ENCODE measurements at places on chromosomes 7 and 10.

- no peak for DNase-seq
These were observed 31.5 kb downstream of the KCNH2 start for GRCh38 chr7:150946421-150947240.

DNA sequence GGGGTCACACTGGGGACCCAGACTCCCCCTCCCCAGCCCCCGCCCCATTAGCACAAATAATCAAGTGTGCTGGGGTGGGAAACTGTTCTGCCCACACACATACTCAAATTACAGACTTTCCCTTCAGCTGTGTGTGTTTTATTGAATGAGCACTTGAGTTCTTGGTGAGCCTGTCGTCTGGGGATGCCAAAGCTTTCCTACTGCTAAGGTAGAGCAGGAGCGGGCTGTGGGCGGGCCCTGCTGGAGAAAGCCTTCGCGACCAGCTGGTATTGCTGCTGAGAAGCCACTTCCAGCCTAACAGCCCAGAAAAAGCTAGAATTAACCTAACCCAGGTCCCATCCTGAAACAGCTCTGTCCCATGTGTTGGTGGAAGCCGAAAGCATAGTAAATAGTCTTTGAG, 87.0 kb upstream of the KMT2E start:
- DNase-seq, result no peak

DNA sequence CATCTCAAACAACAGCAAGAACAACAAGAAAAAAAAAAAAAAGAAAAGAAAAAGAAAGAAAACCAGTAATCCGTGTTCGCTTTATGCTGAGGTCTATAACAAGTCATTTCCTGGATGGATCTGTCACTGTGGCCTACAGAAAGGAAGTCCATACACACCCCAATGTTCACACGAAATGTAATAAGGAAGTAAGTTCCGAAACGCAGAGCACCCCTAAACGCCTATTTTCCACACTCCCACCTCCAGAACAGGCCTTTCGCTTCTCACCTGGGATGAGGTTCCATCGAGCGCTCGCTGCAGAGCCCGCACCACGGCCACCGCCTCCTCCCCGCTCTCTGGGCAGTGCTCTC, 735 bp downstream of the ZNF394 start:
- DNase-seq, result peak; percentile 84

- no peak for DNase-seq
These were observed 94.2 kb downstream of the ARL5B start for GRCh38 chr10:18753312-18753895.

DNA sequence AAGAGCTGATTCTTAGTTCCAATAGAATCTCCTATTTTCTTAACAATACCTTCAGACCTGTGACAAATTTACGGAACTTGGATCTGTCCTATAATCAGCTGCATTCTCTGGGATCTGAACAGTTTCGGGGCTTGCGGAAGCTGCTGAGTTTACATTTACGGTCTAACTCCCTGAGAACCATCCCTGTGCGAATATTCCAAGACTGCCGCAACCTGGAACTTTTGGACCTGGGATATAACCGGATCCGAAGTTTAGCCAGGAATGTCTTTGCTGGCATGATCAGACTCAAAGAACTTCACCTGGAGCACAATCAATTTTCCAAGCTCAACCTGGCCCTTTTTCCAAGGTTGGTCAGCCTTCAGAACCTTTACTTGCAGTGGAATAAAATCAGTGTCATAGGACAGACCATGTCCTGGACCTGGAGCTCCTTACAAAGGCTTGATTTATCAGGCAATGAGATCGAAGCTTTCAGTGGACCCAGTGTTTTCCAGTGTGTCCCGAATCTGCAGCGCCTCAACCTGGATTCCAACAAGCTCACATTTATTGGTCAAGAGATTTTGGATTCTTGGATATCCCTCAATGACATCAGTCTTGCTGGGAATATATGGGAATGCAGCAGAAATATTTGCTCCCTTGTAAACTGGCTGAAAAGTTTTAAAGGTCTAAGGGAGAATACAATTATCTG, 1.6 kb downstream of the LRRTM3 start:
- DNase-seq, result no peak

DNA sequence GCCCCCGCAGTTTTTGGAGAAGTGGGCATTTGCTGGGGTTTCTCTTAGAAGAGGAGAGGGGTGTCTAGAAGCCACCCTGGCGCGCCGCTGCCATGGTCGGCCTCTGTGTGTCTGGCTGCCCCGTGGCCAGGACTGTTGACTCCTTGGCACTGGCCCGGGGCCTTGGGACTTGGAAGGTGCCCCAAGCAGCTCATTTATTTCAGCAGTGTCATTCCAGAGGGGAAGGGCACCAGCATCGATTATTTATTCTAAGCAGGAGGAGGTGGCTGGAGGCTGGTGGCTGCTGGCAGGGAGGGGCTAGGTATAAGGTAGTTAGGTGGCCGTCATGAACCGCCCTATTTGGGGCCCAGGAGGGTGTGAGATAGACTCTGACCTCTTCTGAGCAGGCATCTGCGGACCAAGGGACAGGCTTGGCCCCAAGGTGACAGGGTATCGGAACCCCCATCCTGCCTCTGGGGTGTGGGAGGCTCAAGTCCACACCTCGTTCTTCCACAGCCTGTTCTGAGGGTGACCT, 1.6 kb downstream of the GTF2IRD1 start:
- no peak for DNase-seq

DNA sequence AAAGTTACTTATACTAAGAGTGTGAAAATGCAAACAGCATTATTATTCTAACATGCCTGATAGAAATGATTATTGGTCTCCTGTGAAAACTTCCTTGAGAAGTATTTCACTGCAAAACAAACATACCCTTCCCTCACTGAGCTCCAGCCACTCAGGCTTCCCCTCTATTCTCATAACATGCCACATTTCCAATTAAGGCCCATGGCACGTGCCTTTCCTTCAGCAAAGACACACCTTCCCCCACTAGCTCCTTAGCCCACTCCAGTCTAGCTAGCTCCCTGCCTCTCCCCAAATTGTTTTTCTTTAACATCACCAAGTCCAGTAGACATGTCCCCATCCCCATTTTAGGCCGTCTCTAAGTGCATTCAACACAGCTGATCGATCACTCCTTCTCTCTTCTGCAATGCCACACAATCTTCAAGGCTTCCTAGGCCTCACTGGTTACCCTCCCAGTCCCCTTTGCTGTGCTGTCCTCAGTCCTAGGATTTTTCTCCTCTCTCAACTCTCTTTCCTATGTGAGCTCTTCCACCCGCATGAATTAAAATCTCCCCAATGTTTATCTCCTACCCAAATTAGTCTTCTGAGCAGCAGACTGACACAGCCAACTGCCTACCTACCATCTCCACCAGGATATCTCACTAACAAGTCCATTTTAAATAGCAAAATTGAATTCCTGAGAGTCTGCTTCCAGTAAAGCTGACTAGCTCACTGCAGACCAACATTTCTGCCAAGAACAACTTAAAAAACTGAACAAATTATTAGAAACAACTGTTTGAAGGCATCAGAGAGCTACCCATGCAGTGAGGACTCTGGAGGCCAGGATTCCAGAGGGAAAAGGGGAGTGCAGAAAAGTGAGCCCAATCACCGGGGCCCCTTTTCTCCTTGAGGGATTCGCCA, 11.9 kb downstream of the CYTH3 start:
- no peak for DNase-seq

- DNase-seq, result no peak
These were observed 812.8 kb downstream of the LRMDA start for GRCh38 chr10:76244061-76244686.

DNA sequence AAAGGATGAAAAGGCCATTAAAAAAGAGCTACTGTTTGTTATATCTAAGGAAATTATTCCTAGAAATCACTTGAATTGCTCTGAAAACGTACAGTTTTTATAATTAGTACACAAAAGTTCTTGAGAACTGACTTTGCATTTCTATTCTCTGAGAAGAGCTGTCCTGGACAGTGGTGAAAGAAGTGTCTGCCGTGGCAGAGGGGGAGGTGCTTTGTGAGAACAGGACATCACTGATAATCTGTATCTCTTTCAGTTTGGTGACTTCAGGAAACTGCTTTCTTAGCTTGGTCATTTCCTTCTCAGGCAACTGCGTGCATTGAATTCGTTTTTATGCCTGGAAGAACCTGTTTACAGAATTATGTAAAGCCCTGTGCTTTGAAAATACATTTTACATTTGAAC, 52.1 kb downstream of the POLL start:
- DNase-seq, result no peak

- DNase-seq, result no peak
These were observed 255.8 kb downstream of the TWIST1 start for GRCh38 chr7:18861514-18862118.

DNA sequence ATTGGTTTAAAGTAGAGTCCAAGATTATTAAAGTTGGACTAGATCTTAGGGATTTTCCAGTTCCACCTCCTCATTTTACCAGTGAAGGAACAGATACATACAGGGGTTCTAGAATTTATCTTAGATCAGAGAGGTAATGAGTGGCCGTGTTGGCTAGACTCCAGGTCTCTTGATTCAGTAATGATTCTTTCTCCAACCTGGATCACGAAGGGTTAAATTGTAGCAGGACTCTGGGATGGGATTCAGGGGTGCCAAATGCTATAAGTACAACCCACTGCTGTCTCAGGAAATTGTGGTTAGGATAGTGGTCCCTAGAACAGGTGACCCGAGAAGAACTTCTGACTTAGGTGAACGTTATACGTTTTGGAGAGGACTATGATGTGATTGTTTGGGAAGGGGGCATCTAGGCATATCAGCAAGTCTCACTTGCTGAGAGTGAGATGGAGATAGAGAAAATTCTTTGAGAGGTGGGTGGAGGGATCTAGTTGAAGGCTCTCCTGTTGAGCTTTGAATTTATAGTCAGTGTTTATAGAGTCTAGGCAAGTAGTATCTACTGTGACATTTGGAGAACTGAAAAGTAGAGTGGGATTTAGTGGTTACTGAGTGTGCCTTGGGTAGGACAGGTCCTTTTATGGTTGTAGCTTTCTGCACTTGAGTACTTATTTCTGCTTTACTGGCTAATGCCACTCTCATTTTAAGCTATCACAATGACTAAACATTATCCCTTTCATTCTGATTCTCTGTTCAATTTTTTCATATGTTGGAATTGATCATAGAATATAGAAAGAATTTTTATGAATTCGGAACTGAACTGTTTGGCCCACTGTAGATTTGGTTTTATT, 58.3 kb downstream of the ST7 start:
- no peak for DNase-seq

DNA sequence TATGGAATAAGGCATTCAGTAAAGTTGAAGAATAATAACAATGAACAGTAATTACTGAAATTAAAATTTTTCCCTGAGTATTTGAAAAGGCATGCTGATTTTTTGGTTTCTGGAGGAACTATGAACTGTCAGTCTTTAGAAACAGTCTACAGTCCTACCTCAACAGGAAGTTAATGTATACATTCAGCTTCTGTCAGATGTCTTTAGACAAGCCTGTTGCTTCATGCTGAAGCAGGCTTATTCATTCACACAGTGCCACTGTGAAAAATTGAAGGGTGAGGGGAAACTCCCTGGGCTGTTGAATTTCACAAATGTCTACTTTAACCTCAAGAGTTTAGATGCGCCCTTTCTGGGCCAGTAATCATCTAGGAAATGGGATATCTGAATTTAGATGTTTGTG, 3.5 kb downstream of the NRF1 start:
- peak; percentile 95 for DNase-seq

- no peak for DNase-seq
These were observed 20.6 kb upstream of the CDCA7L start for GRCh38 chr7:21966271-21966670.

- no peak for DNase-seq
These were observed 19.1 kb downstream of the ADAM12 start for GRCh38 chr10:126369125-126369710.

DNA sequence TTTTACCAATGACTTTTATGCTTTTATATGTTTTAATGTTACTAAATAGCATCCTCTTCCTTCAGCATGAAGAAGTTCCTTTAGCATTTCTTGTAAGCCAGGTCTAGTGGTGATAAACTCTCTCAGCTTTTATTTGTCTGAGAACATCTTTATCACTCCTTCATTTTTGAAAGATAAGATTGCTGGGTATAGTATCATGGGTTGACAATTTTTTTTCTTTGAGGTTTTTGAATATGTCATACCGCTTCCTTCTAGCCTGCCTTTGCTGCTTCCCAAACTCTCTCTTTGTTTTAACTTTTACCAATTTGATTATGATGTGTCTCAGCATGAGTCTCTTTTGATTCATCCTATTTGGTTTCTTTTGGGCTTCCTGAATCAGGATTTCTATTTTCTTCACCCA, 108.2 kb upstream of the KAT6B start:
- DNase-seq, result no peak

GRCh38 chr10:28320090-28320489, 17.2 kb upstream of the MPP7 start:
- DNase-seq, result no peak

GRCh38 chr10:84348860-84349259, 20.5 kb downstream of the CCSER2 start:
- no peak for DNase-seq

DNA sequence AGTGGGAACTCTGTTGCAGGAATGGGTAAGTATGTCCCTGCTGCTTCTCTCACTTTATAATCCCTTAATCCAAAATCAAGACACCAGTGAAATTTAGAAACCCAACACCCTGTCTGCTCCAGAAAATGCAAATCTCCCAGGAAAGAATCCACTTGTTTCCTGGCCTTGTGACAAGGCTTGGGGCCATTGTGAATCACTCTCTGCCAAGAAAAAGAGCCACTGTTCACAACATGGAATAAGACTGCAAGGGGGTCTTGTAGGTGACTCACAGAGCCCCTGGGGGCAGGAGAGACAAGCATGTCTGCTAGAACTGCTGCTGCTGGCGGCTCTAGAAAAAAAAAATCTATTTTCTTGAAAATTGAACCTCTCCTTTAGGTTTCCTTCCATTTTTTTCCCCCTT, 191.2 kb downstream of the SORCS1 start:
- DNase-seq, result no peak

DNA sequence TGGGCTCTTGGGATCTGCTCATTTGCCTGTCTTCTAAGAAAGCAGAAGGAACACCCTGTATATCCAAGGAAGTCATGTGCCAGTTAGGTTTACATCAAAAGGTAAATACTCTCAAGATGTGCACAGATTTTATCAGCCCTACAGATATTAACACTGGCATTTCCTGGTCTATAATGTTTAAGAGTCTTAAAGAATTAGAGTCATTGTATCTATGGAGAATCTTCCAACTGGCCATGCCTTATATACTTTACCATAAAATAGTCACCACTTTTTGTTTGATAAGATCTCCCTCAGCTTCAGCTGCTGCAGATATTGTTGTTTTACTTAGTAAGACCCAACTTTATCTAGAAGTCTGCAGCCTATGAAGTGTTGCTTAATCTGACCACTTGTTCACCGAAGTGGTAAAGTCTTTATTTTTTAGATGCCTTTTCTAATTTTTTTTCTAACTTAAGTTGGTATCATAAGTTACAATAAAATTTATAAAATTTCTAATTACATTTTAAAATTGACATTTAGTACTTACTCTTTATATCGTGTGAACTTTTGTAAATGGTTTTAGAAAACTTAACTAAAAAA, 58.5 kb downstream of the CPED1 start:
- DNase-seq, result no peak

DNA sequence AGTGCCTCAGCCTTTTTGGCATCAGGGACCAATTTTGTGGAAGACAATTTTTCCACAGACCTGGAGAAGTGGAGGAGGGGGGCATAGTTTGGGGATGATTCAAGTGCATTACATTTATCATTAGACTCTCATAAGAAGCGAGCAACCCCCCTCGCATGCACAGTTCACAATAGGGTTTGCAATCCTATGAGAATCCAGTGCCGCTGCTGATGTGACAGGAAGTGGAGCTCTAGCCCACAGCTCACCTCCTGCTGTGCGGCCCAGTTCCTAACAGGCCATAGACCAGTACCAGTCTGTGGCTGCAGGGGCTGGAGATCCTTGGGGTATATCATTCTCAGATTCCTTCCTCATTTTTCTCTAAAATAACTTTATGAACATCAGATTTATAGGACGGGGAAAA, 50.8 kb downstream of the ATAD1 start:
- DNase-seq, result no peak

Data from CD14-positive monocyte (primary cell).